ENCODE measurements at places on chromosomes 5 and 9.

GRCh38 chr9:127233550-127233949 lies 31.0 kb upstream of the GARNL3 start:
- no peak for DNase-seq

DNA sequence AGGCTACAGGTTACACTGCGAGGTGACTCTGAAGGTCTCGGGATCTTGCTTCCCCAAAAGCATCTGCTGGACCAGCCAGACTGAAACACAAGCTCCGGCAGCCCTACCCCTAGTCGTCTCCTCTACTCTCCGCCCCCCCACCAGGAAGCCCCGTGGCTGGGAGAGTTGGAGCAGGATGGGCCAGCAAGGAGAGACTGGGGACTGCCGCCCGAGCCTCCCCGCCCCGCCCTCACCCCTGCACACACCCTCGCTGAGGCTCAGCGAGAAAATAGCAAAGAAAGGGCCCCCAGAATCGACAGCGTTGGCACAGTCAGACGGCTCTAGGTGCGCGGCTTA lies 1.3 kb downstream of the TRIM7 start:
- DNase-seq: no peak

DNA sequence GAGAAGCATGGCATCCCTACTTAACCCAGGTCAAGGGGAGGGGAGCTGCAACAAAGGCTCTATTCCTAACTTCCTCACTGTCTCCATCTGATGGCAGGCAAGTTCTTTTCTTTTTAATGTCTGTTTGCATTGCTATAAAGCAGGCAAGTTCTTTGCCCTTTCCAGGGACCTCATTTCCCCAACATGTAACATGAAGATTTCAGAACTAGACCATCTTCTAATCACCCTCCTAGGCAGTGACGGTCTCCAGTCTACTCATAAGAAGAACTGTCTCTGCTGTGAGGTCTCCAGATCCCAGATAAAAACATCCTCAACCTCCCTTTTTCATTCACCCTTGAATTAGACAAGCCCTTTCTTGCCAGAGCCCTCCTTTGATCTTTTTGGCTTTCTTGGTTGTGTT lies 42.1 kb downstream of the PPP1R2B start:
- DNase-seq: no peak

- DNase-seq: no peak
Measured at GRCh38 chr9:110173322-110173642, 34.7 kb downstream of the C9orf152 start.

DNA sequence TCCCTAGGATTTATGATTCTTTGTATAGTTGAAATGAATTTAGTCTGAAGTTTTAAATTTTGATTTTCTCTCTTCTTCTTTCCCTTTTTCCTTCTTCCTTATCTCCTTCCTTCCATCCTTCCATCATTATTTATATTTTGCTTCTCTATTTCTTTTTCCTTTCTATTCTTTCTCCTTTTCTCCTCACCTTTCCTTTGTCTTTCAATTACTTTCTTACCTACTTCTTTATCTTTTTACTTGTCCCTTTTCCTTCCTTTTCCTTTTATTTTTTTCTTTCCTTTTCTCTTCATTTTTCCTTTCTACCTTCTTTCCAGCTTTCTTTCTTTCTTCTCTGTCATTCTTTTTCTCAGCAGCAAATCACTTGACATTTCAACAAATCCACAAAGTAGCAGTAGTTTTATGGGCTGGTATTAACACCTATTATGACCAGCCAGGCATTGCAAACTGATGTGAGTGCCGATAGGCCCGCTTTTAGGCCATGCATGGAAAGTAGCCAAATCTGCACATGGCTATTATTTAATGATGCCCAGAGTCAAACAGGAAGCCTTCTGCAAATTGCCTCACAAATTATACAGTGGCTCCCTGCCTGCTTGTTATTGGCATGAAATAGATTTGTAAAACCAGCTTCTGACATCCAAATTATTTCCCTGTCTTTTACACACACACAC lies 37.1 kb upstream of the NR3C1 start:
- DNase-seq: no peak

DNA sequence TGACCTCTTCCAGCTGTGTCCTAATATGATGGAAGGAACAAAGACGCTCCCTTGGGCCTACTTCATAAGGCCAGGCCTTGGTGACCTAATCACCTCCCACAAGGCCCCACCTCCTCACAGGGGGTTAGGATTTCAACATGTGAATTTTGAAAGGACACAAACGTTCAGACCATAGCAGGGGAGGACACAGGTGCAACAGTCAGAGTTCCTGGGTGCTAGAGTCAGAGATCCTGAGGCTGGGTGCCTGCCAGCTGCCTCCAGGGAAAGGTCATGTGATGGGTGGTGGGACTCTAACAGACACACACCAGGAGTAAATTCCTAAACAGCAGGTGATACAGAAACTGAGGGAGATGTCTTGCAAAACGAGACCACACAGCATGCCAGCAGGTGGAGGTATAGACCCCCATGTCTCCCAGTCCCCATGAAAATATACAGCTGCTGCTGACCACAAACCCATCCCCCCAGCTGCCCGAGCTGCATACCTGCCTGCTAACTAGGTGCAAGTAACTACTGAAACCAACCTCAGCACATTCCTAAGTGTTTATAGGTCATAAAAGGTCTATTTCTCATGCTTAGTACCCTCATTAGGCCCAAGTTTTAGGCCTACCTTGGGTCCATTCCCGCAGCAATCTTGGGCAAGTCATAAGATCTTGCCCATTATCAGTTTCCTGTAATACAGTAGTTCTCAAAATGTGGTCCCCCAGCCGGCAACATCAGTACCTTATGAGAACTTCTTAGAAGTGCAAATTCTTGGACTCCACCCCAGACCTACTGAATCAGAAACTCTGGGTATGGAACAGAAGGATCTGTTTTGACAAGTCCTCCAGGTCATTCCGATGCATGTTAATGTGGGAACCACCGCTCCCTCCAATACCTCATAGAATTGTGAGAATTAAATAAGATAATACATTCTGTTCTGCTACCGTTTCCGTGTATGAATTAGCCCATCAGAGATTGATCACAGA lies 245.3 kb downstream of the ENC1 start:
- DNase-seq: no peak

DNA sequence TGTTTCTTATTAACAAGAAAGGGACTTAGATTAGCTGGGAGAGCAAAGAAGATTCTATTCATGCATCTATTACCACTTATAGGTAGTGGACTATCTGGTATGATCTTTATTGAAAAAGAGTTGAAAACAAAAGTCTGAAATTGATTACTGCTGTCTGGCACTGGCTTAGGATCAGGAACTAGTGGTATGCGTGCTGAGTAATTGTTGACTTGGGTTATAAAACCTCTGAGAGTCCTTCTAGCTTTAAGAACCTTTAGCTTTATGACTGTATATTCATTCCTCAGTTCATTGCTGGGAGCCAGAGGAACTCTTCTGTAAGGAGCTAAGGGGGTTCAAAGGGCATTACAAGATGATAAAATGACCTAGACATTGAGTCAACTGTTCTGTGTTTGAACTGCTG lies 7.6 kb downstream of the SLC1A1 start:
- DNase-seq: no peak

DNA sequence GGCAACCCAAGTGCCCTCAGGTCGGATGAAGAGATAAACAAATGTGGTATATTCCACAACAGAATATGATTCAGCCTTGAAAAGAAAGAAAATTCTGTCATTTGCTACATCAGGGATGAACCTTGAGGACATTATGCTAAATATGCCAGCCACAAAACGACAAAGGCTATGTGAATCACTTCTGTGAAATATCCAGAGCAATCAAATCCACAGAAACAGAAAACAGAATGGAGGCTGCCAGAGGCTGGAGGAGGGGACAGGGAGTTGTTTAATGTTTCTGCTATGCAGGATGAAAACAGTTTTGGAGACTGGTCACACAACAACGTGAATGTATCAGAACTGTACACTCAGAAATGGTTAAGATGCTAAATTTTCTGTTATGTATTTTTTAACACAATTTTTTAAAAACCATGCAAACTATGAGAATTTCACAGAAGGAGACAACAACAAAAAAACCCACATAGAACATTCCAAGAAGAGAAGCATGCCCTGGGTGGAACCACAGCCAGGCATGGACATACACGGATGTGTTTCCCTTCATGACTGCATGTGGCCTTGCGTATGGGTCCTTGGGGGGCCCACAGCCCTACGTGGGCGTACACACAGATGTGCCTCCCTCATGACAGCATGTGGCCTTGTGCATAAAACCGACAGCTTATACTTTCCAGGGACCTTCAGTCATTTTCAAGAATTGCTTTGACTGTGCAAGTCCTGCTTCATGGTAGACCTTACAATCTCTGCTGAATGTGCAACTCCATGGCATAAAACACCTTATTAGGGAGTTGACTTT lies 146.7 kb downstream of the ROR2 start:
- no peak for DNase-seq

GRCh38 chr9:6610073-6610472 lies 35.5 kb downstream of the GLDC start:
- DNase-seq: no peak

- DNase-seq: no peak
Measured at GRCh38 chr5:146313027-146313426, 25.6 kb upstream of the POU4F3 start.

- no peak for DNase-seq
Measured at GRCh38 chr9:125496313-125496834, 210.6 kb downstream of the MAPKAP1 start.

GRCh38 chr5:6708814-6709213 lies 4.4 kb upstream of the TENT4A start:
- DNase-seq: no peak

GRCh38 chr5:43304525-43304924 lies 8.7 kb downstream of the HMGCS1 start:
- DNase-seq: no peak

GRCh38 chr9:114185570-114186490 lies 30.5 kb downstream of the COL27A1 start:
- no peak for DNase-seq

DNA sequence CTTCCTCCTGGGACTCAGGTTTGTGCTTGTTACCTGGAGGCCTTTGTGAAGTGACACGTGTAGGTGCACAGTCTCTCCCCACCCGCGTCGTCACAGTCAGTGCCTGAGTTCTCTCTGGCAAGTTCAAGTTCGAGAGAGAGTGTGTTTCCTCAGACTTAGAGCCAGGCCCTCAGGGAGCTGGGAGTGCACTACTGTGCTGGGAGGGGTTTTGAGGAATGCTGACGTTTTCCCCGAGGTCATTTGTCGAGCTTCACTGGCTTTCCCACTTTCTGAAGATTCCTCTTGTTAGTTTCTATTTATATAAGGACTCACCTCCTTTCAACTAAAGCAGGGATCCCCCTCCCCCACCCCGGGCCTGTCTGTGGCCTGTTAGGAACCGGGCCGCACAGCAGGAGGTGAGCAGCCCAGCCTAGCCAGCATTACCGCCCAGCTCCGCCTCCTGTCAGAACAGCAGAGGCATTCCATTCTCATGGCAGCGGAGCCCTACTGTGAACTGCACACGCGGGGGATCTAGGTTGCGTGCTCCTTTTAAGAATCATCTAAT lies 209.2 kb downstream of the DIRAS2 start:
- DNase-seq: no peak

DNA sequence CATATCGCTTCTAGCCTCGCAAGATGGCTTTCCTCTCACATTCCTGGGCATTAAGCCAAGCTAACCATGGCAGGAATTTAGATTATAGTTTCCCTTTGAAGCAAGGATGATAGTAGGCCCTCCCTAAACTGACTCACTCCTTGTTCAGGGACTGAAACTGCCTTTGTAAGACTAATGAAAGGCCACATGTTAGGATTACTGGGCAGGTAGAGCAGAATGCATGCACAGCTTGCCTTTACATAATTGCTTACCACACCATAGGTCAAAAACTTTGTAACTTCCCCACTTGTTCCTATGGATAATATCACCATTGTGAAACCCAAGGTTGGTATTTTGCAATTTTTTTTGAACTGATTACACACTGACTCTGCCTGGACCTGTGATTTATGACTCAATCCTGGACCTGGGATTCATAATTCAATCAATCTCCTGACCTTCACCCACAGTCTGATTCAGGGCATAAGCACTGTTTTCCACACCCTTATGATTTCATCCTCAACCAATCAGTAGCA lies 41.0 kb upstream of the PRDM9 start:
- DNase-seq: no peak

DNA sequence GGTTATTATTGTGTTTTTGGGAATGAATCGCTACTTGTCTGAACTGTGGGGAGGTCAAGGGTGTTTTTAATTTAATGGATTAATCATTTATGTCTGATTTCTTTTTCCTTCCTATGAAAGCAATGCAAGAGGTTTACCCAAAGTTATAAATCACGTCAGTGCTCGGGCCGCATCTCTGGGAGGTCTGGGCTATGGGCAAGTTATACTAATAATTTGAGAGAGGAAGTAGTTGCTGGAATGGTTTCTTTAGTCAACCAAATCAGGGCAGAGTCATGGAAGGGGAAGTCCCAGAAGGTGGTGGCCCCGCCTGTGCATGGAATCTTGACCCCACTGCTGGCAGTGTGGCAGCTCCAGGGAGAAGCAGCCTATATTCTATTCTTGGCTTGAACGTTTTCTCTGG lies 180.2 kb downstream of the HSPA4 start:
- no peak for DNase-seq

DNA sequence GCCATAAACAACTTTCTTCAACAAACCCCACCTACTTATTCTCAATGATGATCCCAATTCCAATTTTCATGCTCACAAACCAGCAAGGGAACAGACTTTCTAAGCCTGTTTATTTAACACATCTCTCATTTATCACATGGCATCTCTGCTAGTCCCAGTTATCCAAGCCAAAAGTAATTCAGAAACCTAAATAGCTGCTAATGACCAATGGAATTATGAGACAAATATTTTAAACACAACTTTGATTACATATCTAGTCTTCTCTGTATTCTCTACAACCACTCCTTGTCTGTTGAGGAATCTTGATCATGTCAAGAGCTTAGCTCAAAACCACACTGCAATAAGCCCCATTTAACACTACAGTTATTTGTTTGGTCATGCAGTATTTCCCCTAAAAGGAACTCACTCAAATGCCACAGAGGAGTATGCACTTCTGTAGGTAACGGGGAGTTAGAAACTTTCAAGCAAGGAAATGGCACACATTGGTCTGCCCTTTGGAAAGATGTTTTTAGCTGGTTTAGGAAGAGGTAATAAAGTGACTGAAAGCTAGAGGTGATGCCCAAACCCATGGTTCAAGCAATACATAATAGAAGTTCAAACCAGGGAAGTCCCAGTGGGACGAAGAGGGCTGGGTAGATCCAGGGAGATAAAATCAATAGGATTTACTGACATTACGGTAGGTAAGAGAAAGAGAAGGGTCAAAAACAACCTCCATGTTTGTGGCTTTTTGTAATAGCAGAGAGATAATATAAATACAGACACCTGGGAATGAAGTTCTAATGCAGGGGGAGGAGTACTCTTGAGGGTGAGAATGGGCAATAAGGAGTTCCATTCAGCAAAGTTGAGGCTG lies 42.1 kb upstream of the HTR4 start:
- no peak for DNase-seq

GRCh38 chr9:138117836-138118235 lies 240.3 kb downstream of the CACNA1B start:
- DNase-seq: no peak

DNA sequence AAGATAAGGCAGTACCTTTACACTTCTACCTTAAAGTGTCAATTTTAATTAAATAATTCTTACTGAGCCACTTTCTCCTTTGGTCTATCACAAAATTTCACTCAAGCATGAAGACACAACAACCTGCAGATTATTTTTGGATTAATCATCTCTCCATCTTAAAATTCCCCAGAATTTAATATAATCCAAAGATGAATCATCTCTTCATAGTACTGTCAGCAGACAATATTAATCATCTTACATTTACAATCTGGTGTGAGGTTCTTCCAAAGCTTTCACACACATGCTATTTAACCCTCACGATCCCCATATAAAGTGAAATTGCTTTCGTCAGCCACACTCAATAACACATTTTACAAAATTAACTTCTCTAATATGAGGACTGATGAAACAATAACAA lies 43.0 kb downstream of the LHFPL2 start:
- DNase-seq: no peak

Measured in stimulated activated CD4-positive, alpha-beta T cell treated with anti-CD3 and anti-CD28 coated beads, Interleukin-15, amount 100 ng/mL, for 1 hour (primary cell).